ENCODE measurements at places on chromosomes 1 and 21.

DNA sequence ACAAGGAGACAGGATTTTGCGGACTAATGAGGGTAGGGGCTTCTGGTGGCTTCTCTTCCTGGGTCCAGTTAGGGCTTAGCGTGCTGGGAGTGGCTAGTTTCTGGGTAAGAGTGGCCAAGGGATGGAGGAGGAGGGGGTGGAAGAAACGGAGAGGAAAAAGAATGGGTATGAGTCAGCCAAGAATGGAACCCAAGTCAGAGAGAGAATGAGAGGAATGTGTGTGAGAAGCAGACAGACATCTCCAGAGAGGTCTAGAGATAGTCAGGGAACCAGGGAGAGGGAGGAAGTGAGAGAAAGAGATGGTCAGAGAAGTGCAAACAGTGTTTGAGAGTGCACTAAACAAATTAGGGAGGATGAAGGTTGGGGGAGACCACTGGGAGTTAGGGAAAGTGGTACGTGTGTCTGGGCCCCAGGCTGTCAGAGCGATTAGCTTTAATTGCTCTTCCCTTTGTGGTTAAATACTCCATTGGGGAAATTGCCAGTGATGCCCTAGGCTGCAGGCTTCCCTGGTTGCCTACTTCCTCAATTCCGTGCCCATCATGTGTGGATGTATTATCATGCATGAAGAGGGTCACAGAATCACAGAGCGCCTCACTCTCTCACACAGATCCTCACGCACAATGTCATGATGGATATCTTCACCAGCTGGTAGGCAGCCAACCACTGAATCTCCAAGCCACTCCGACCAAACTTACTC, 1.4 kb downstream of the PEA15 start:
- DNase-seq, result no peak

DNA sequence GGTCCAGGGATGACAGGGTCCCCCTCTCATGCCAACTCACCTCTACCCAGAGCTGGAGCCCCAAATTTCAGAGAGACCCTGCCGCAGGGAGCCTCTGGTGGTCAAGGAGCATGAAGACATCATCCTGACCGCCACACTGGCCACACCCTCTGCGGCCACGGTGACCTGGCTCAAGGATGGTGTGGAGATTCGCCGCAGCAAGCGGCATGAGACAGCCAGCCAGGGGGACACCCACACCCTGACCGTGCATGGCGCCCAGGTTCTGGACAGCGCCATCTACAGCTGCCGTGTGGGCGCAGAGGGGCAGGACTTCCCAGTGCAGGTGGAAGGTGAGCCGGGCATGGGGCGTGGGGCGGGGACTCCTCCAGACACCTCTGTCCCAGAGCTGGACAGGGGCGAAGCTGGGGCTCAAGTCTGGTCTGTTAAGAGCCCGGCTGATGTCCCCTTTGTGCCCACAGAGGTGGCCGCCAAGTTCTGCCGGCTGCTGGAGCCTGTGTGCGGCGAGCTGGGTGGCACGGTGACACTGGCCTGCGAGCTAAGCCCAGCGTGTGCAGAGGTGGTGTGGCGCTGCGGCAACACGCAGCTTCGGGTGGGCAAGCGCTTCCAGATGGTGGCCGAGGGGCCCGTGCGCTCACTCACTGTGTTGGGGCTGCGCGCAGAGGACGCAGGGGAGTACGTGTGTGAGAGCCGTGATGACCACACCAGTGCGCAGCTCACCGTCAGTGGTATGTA, 66.0 kb downstream of the OBSCN start:
- no peak for DNase-seq

DNA sequence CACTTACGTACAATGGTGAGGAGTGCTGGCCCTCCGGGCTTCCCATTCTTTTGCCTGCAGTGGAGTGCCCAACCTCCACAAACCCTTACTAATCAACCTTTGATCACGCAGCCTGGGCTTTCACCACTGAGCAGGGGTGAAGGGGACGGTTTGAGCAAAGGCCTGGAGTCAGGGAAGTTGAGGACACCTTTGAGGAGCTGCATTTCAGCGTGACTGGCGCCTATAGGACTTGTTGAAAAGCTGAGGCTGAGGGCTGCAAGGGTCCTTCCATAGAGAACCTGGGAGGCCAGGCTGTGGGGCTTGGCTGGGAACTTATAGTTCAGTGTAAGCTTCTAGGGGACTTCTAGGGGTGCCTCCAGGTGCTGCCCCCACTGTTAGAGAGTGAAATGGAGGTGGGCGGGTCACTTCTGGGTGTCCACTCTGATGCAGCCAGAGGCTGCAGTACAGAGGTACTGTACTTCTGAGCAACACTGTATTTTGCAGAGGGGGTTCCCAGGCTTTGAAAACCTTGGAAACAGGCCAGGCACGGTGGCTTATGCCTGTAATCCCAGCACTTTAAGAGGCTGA, 9.8 kb downstream of the SYTL1 start:
- no peak for DNase-seq

GRCh38 chr1:236754525-236755210, 40.4 kb upstream of the MTR start:
- no peak for DNase-seq

DNA sequence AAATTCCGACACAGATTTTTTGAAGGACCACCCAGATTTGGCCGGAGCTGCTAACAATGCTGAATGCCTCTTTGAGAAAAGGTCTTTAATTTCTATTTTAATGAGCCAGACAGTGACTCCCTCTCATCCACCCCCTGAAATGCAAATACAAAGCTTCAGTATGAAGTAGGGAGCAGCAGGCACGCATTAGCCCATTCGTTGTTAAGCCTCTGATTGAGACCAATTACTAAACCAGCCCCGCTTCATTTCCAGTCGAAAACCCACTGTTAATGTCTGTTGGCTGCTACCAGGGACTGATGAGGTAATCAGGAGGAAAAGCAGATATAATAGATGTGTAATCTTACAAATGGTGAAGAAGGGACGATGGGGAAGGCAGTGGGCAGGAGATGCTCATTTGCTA, 4.8 kb upstream of the C8A start:
- DNase-seq, result no peak

DNA sequence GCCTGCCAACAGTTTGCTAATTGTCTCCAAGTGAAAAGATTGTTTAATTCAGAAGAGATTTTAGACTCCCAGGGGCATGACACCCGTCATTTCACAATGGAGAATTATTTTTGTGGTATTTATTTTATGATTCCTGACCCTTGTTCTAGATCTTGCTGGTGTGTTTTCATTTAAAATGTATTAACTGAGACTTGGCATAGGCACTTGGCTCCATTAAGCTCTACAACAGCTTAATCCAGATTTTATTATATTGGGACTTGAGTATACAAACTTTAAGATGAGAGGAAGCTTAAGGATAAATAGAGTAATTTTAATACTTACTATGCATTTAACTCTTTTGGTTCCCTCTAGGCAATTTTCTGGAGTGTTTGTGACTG, 101.3 kb upstream of the KCNE2 start:
- no peak for DNase-seq

DNA sequence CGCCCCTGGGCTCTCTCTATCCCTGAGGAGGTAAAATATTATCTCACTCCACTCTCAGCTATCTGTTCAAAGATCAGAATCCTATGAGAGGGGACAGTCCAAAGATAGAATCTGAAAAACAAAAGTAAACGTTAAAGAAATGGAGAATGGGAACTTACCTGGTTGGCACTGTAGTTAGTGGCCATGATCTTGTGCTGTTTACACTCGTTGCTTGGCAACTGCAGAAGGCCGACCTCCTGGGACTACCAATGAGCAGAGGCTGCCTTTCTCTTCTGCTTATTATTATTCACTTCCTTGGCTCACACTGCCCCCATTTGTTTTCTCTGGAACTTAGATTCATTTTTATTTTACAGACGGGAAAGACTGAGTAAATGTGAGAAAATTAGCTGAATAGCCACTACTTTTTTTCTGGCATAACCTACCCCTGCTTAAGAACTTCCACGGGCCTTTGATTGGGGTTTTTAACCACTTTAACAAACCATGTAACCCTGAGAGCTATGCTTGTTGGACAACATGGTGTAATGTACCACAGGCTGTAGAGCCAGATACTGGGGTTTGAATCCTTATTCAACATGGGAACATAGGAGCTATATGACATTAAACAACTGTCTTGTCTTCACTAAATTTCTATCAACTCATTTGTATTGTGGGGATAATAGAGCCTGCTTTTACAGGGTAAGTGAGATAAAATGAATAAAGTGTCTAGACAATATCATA, at the start of gene CFAP126:
CFAP126 (minus strand) TSS at position 193 of the 717 bp plus-strand sequence; CDS start at position 185, 8 bp downstream.
- peak; percentile 51 for DNase-seq

GRCh38 chr1:61782771-61783170, 40.5 kb downstream of the PATJ start:
- DNase-seq, result peak; percentile 62

GRCh38 chr1:37317870-37318467, 156.4 kb upstream of the ZC3H12A start:
- DNase-seq, result no peak

DNA sequence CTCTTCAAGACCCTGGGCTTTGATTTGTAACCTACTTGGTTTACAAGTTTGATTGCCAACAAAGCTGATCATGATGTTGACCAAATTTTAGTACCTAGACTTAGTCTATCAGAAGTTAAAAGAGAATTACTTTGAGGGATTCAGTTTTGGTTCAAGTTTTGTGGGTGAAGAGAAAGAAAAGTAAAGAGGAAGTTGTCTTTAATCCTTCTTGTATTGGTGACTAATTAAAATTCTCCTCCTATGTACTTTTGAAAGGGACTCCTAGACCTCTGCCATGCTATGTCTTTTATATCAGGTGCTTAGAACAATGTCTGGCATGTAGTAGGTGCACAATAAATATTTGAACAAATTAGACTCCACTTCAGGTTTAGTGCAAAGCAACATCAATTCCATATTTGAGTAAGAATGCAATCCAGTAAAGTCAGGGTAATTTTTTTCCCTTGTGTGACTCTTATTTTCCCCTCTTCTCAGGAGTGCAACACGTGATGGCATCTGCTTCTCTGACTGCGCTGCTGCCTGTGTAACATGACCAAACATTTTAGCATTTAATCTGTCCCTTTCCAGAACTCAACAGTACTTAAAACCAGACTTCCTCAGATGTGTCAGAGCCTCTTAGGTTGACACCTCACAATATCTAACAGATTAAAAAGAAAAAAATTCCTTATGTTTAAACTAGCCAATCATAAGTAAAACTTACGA, 41.1 kb upstream of the KCNQ4 start:
- no peak for DNase-seq

DNA sequence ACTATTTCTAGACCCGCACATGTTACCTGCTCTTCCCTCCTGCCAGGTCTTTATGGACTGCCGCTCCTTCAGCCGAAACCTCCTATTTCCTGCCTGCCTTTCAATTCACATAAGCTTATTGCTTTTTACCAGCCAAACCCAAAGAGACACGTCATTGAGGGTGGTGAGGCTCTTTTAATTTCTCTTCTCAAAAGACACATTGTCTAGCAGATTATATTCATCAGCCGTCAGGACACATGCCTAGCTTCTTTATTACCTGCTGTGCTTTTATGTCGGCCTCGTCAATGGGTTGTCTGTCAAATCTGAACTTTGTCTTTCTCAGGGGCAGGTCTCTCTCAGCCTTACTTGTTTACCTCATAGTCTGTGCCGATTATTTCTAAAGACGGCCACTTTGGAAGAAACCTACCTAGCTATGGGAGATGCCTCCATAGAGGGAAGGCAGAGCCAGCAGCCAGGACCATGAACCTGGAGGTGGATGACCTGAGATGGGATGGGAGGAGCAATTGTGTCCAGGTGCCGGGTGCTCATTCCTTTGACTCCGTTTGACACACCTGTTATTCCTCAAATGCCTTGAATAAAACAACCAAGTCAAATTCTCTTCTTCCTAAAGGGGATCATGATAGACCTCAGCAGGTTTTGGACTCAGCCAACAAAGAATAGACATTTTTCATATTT, 42.0 kb downstream of the ZBTB18 start:
- no peak for DNase-seq

DNA sequence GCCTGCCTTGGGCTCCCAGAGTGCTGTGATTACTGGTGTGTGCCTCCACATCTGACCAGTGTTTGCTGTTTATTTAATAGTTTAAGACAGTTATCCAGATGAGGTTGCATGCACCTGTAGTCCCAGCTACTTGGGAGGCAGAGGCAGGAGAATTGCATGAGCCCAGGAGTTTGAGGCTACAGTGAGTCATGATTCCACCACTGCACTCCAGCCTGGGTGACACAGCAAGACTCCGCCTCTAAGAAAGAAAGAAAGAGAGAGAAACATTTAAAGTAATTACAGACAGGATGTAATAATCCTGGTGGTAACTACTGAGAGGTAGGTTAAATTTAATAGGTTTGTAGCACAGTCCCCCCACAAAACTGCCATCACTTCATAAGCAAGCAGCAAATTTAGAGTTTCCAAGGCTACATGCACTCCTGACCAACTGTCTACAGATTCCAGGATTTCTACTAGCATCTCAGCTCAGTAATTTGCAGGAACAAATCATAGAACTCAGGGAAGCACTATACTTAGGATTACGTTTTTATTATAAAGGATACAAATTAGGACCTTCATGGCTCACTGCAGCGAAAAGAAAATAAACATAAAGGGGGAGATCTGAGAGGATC, 89.6 kb downstream of the PKN2 start:
- no peak for DNase-seq

- DNase-seq, result no peak
Observed at GRCh38 chr1:200693327-200693726, 23.6 kb upstream of the DDX59 start.

DNA sequence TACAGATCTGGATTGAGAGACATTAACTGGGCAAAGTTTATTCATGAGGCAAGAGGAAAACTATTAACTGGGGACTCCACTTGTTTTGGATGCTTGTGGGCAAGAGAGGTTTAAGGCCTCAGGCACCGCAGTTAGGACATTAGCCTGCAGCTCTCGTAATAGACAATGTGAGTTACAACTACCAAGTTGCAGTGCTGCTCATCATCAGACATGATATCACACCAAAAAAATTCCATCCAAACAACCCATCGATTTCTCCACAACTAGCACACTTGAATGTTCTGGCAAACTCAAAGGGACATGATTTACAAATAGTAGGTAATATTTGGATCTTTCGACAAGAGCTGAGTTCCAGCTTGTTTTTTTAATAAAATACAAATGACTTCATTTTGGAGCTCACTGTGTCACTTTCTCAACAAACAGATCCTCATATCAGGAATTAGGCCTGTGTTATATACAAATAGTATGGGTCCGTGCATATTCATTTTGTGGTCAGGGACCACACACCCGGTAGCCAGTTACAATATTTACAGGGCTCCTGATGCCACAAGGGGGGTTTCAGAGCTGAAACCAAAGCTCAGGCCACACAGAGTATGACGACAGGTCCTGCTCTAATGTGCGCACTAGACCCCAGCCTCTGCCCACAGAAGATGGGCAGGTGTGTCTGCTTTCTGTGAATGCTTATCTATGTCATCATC, 128.0 kb downstream of the TGFBR3 start:
- no peak for DNase-seq

Data from stimulated activated naive CD8-positive, alpha-beta T cell treated with anti-CD3 and anti-CD28 coated beads, Interleukin-15, amount 100 ng/mL, for 72 hours (primary cell).